ENCODE measurements at places on chromosomes 2 and 18. TPM values are rescaled to one million over a fixed set of nuclear protein-coding genes. Genes with fewer than 3 reads are reported as not detected.
A peak's percentile ranks its signal among the peaks of the same experiment; 100 is the strongest.

GRCh38 chr2:97718942-97719341 lies 5.6 kb downstream of the ZAP70 start:
- no peak for DNase-seq

The HRH4 gene
- total RNA-seq, result not detected

DNA sequence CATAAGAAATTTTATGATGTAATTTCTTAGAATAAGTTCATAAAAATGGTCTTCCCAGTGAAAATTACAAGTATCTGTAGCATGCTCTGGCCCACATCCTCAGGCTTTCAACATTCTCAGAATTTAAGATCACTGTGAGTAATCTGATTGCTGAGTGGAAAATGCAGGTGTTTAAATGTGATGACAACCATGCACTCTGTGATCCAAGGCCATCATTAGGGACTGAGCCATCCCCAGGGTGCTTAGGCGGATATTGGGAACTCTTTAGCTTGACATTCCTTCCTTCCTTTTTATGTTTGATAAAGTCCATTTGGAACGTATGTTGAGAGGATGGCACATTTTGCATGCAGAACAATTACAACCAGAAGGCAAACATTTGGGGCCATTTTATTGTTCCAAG lies 95.5 kb downstream of the ARL4C start:
- DNase-seq, result no peak

GRCh38 chr2:42442774-42443173 lies 51.0 kb downstream of the KCNG3 start:
- no peak for DNase-seq

DNA sequence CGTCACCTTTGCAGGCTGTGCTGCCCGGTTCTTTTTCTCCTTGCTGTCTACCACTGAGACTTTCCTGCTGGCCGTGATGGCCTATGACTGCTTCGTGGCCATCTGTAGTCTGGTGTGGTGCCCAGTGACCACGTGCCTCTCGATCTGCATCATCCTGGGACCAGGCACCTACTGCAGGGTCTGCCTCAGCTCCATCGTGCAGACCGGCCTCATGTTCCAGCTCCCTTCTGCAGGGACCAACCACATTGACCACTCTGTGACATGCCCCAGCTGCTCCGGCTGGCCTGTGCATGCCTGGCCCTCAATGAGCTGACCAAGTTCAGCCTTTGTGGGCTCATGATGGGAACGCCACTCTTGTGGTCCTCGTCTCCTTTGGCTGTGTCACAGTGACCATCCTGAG lies 26.7 kb downstream of the COPS9 start:
- DNase-seq, result peak; percentile 27

DNA sequence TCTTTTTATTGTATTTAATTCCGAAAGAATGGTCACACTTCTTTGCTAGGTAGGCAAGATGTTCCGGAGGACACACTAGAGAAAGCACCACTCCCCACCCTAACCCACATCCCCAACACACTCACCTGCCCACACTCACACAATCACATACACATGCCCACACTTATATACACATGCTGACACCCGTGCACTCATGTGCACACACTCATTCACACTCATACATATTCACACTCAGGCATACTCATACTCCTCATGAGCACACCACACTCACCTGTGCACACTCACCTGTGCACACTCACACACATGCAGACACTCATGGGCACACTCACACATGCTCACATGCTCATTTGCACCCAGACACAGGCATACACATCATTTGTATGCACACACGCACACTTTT lies 21.4 kb downstream of the DIPK1C start:
- DNase-seq, result no peak

- no peak for DNase-seq
These were observed 36.0 kb downstream of the RMC1 start for GRCh38 chr18:23539296-23539695.
